Hematopoietic multipotent progenitor cell treated with erythropoietin and hydrocortisone succinate and interleukin-3 and kit ligand, for 4 days (in vitro differentiated cells): ENCODE measurements at places on chromosomes 2 and 18.

- peak; percentile 80 for DNase-seq
Observed at GRCh38 chr2:72973566-72974435, 56.5 kb downstream of the EMX1 start.

GRCh38 chr2:30584116-30584515 is 137.1 kb downstream of the LCLAT1 start:
- DNase-seq, result peak; percentile 28

GRCh38 chr18:80143881-80144280 is 34.8 kb downstream of the ADNP2 start:
- DNase-seq, result no peak

DNA sequence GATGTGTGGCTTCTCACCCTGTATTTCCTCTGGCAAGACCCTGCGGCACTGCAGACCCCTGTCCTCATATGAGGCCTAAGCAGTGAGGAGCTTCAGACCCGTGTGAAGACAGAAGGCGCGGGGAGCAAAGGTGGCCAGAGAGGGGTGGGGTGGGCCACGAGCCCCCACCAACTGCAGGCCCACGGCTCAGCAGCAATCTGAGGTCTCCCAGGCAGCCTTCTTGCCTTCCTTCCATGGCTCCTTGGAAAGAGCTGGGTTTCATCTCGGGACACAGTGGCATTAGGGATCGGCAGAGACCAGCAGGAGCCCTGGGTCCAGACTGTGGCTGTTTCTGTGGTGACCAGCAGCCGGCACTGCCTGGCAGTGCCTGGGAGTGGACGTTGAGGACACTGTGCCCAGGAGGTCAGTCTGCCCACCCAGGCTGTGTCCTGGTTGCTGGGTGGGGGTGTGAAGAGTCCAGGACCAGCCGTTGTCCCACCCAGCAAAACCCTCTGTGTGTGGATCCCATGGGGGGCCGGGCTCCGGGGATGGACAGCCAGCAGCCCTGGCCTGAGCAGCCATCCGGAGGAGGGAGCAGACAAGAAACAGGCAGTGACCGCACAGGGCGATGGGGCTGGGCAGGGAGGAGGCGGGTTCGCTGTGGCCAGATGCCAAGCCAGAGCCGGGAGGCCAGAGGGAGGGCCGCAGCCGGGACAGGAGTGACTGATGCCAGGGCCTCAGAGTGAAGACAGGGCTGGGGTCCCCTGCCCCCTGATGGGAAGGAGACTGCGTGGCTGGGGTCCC is 73.8 kb downstream of the RRM2 start:
- no peak for DNase-seq

DNA sequence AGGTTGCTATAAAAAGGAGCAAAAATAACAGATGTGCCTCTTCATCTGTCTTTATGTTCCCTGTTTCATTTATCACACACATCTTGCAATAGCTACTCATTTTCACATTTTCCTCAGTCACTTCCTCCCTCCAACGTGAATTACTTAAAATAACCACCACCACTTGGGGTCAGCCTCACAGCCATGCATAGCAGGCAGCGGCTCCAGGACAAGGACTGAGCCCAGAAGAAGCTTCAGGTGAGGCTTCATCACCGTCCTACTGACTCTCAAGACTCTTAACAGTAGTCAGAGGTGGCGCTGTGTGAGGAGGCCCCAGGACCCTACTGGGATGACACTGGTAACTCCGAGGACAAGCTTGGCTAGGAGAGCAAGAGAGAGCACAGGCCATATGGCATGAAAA is 15.5 kb upstream of the ST8SIA5 start:
- peak; percentile 64 for DNase-seq

GRCh38 chr18:44686156-44686555 is 5.5 kb downstream of the SETBP1 start:
- no peak for DNase-seq

- DNase-seq, result peak; percentile 76
Observed at GRCh38 chr2:100142393-100142792, at the start of gene AFF3. AFF3 (minus strand) TSS chr2:100142590; CDS start chr2:100104454, 38,136 bp downstream.

GRCh38 chr2:225052703-225053102 is 10.4 kb upstream of the DOCK10 start:
- peak; percentile 56 for DNase-seq

- DNase-seq, result no peak
Observed at GRCh38 chr2:190970160-190970559, 43.8 kb downstream of the STAT1 start.

GRCh38 chr2:202774104-202774503 is 97.5 kb downstream of the ICA1L start:
- no peak for DNase-seq

GRCh38 chr2:19723021-19723420 is 178.8 kb downstream of the TTC32 start:
- no peak for DNase-seq

- no peak for DNase-seq
Observed at GRCh38 chr2:135975702-135976101, 9.7 kb downstream of the DARS1 start.

DNA sequence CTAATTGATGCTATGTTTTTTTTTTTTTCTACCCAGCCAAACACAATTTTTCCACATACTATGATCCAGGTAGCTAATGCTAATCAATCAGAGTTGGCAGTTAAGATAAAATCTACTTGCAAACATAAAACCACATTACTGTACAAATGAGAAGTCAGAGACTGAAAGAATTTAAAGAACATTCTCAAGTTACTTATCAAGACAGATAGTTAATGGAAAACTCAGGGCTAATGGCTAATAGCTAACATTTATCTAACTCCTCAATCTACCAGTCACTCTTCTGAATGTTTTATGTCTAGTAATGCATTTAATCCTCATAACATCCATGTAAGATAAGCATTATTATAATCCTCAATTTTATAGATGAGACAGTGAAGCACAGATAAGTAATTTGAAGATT is 537.6 kb upstream of the SETBP1 start:
- DNase-seq, result no peak

DNA sequence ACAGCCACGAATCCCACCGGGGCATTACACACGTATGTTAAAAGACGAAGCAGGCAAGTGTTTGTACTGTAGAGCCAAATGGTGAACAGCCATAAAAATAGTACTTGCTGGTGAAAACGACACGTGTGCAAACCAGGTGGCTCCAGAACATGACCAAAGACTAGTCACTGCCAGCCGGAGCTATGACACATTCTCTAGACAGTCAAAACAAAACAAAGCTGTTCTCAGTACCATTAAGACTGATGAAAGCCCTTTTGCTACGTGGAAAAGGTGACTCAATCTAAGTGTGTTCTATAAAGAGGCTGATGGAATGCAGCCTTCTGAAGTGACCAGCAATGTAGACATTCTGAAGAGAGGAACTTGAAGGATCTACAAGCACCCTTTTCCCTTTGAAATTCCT is 367.7 kb upstream of the NETO1 start:
- DNase-seq, result no peak

DNA sequence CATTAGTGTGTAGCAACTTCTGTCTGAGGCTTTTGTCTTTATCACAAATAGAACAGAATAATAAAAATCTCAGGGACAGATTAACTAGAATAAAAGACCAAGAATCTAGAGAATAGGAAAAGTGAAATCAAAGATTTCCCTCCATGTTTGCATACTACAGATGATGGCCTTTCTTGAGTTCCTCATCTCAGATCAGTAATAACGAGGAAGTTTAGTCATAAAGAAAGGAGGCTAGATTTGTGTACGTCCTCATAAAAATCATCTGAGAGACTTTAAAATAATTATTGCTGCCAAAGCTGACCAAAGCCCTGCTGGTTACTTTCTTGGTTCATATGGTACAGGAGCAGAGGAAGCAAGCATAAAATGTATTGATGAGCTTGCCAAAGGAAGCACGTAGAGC is 117.3 kb downstream of the MIB1 start:
- no peak for DNase-seq

DNA sequence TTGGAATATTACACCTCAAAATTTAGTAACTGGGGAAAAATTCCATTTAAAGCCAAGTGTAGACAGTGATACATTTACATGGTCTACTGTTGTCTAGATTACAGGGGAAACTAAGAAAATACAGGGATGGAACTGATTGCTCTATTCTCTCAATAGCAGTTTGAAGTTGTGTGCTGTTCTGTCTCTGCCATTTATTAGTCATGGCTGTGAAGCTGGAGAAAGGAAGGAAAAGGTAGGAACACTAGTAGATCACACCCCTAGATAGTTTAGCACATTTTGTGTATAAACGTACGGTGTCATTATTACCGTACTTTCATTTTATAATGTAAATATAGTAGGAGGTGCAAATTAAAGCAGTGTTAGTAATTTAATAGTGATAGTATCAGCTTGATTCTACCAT is 170.5 kb downstream of the PHLPP1 start:
- no peak for DNase-seq

DNA sequence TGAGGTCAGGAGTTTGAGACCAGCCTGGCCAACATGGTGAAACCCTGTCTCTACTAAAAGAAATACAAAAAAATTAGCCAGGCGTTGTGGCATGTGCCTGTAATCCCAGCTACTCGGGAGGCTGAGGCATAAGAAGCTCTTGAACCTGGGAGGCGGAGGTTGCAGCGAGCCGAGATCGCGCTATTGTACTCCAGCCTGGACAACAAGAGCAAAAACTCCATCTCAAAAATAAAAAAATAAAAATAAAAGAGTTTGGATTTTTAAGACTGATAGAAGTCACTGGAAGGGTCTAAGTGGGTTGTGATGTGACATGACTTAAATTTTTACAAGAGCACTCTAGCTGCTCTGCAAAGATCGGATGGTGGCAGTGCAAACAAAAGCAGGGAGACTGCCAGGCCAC is 15.9 kb downstream of the KCNK3 start:
- DNase-seq, result no peak

DNA sequence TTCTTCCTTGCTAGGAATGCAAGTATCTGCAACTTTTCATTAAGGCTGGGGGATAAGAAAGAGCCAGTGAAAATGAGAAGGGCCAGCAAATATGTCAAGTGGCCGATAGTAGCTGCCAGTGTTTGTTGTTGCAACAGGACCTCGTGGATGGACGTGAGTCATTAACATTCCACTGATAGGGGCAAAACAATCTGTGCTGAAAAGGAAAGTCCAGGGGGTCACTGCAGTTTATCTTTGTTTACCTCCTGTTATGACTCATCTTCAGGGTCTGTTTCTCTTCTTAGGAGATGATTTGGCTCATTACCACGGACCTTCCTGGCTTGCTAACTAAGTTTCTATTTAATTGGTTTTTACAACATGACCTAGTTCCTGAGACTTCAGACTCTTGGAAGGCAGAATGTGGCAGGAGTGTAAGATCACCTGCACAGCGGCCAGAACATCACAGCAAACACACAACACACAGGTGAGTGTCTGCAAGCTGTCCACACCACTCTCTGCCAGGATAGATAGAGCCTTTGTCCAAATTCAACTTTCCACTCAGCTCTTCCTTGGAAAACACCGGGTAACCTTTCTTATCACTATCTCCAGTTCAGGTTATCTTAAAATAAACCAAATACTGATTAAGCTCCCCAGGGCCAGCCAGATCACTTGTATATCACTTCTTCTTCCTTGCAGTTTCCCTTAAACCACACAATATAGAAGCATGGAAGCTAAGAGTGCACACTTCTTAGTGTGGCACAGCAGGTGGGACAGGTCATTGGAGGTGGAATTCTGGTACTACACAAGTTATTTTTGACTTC is 157.5 kb upstream of the LMAN1 start:
- peak; percentile 3 for DNase-seq
